Activated T-cell treated with anti-CD3 and anti-CD28 coated beads, Interleukin-2, amount 50 U/mL, for 72 hours (primary cell): ENCODE measurements at places on chromosomes 4 and X.
A peak's percentile ranks its signal among the peaks of the same experiment; 100 is the strongest.

DNA sequence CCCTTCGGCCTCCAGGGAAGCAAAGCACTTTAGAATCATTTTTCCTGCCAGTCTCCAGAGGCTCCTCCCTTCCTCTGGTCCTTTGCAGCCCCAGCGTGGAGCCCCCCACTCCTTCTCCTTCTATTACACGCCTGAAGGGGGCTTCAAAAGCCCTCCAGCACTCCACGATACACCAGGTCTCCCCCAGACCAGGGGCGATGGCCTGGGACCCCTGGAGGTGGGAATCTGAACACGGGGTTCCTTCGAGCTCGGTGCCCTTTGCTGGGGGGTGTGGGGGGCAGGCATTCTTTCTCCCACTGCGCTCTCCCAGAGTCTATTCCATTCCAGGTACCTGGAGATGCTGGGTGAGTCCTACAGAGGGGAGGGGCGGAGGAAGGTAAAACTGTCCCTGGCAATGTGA lies 97.6 kb downstream of the HMX1 start:
- no peak for DNase-seq

DNA sequence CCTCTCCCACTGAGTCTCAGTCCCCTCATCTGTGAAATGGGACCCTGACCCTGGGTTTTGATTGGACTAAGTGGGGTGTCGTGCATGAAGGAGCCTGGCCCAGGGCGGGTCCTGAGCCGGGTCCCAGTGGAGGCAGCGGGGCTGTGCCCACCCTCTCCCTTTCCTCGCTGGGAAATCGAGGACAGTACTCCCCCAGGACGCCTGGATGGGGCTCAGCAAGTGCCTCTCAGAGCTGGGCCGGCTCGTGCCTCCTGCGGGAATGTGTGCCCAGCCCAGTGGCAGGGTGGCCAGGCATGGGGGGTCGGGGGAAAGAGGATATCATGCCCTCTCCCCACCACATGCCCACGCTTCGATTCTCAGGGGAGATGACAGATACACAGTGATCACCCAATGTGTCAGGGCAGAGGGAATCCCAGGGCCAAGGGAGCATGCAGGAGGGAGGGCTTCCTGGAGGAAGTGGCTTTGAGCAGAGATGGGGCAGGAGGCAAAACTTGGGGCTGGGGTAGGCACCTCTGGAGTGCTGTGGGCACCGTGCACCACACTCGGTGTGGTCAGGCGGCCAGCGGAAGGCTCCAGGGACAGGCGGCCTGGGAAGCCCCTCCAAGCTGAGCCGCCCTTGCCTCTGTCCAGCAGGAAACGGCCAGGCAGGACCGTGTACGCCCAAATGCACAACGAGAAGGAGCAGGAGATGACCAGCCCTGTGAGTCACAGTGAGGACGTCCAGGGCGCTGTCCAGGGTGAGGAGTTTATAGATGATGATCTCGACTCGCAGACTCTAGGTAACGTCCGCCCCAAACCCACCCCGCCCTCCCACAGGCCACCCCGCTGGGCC lies 203.0 kb downstream of the AFAP1 start:
- DNase-seq, result no peak

- no peak for DNase-seq
Observed at GRCh38 chr4:73583666-73584065, 36.6 kb downstream of the RASSF6 start.

DNA sequence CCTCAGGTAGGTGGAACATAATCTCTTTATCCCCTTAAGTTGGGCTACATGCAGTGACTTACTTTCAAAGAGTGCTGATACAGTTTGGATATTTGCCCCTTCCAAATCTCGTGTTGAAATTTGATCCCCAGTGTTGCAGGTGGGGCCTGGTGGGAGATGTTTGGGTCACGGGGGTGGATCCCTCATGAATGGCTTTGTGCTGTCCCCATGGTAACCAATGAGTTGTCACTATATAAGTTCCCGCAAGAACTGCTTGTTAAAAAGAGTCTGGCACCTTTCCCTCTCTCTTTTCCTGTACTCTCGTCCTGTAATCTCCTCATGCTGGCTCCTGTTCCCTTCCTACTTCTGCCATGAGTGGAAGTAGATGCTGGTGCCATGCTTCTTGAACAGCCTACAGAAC lies 71.3 kb downstream of the GLRA3 start:
- no peak for DNase-seq

DNA sequence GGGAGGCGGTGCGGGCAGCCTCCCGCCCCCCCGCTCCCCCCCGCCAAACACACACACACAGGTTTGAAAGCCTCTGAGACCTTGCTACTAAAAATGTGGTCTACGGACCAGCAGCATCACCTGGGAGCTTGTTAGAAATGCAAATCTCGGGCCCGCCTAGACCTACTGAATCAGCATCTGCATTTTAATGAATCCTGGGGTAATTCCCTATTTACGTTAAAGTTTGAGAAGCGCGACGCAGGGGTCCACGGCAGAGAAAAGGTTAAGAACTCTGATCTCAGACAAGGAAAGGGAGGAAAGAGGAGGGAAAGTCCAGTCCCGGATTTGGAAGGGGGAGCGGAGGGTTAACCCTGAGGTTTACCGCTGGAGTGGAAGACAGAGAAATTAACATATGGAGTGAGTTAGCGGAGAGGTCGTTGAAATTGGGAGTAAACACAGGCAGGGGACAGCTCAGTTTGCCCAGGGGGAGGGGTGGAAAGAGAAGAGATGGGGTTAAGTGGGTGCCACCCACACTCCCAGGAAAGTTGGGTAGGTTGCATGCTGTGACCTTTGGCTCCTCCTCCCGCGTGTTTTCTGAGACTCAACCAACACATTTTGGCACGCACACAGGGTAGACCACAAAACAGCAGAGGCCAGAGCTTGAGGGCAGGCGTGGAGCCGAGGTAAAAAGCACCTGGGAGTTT lies 483.6 kb downstream of the BCOR start:
- DNase-seq, result peak; percentile 71

DNA sequence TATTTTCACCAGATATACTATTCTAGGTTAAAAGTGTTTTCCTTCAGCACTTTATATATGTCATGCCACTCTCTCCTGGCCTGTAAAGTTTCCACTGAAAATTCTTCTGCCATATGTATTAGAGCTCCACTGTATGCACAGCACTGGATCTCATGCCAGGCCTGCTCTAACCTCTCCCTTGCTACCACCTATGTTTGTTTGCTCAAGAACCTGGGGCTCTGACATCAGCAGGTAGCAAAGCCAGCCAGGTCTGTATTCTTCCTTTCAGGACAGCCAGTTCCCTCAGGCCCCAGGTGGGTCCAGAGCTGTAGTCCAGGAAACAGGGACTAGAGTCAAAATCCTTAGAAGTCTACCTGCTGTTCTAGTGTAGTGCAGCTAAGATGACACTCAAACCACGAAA lies 19.1 kb upstream of the MUC7 start:
- no peak for DNase-seq

DNA sequence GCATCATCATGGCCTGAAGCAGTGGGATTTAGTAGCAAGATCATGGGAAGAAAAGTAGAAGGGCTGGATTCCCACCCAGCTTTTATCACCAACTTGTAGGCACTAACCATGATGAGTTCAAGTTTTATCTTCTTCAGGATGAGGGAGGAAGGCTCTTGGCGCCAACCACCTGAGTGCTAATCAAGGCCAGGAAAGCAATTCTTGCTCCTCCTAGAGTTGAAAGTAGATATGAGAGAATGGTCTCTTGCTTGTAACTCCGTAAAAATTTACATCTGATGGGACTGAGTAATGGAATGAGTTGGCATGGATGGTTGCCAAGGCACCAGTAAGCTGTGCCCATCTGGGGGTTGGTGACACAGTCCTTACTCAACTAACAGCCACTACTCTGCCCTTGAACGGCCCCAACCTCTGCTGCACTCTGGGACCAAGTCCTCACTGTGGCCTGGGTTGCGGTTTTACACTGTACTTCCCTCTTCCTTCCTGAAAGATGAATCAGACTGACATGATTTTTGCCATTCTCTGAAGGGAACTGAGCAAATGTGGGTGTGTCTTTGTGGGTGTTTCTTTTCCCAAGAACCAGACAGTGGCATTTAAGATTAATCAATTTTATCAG lies 39.4 kb upstream of the NDP start:
- DNase-seq, result peak; percentile 63

GRCh38 chr4:144507311-144508101 lies 138.4 kb upstream of the HHIP start:
- DNase-seq, result no peak

DNA sequence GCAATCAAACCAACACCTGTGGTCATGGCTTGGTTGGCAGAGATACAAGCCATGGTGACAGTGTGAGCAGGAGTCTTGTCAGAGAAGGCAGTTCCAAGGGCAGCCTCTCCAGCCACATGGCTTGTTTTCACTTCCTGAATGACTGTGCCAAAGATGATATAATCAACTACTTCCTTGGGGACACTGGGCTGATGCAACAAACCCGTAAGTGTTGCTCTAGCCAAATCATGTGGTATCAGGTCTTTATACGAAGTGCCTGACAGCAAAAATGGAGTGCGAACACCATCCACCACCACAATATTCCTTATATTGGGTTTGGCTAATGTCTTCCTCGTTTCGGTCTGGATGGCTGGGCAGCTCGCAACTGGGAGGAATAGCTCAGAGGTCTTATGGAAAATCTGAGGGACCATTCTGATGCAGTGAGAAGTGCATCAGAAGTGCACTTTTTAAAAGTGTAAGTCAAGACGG lies 922.0 kb downstream of the NLGN4X start:
- no peak for DNase-seq

DNA sequence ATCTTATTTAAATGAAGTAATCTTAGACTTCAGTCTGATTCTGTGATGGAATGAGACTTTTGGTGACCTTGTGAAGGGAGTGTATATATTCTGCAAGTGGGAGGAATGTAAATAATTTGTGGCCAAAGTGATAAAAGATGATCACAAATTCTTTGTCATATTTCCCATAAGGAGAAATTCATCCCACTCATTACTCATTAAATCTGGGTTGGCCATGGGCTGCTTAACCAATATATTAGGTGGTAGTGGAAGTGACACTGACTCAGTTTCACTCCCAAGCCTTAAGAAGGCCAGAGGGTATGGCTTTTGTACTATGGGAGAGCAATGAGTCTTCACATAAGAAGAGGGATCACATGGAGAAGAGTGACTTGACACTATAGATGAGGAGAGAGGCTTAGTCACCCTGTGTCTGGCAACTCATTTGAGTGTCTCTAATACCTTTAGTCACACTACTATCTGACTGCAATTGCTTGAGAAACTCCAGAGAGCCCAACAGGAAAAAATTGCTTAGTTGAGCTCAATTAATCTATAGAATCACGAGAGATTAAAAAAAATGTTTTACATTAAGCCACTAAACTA lies 408.2 kb upstream of the PITX2 start:
- no peak for DNase-seq

DNA sequence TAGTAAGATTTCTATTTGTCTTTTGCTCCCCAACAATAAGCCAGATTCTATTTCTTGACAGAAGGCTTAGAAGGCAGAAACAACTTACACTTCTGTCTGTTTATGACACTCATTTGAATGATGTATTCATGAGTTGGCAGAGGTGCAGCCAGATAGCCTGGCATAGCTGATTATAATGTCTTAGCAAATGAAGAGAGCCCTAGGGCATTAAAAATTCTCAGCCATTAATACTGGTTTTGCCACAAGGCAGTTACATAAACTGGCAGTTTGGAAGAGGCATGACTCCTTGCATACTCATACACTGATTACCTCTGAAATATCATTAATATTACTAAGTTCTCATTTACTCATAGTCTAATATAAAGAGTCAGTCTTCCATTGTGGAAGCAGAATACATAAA lies 728.5 kb upstream of the NDST4 start:
- DNase-seq, result no peak

- DNase-seq, result no peak
Observed at GRCh38 chr4:7865533-7865932, 74.1 kb downstream of the AFAP1 start.

DNA sequence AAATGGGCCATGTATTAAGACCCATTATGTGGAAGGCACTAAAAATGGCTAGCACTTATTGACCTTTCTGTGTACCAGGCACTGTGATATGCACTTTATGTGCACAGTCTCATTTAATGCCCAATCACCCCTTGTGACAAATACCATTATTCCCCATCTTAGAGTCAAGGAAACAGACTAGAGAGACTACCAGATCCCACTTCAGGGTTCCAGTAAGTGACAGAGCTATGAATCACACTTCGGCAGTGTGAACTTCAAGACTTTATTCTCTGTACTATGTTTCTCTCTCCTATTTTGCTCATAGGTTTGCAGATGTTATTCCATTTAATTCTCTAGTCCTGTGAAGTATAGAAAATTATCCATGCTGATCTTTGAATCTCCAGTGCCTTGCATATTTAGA lies 107.0 kb downstream of the NFKB1 start:
- DNase-seq, result no peak

DNA sequence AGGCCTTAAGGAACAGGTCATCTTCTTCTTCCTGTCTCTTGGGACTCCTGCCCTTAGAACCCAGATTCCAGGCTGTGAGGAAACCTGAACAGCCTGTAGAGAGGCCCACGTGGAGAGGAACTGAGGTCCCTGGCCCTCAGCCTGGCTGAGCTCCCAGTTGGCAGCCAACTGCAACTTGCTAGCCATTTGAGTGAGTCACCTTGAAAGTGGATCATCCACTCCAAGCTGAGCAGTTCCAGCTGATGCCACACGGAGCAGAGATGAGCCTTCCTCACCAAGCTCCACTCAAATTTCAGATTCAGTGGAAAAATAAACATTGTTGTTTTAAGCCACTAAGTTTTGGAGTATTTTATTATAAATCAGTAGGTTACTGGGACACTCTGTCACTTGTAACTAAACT lies 392.5 kb downstream of the BCOR start:
- no peak for DNase-seq

DNA sequence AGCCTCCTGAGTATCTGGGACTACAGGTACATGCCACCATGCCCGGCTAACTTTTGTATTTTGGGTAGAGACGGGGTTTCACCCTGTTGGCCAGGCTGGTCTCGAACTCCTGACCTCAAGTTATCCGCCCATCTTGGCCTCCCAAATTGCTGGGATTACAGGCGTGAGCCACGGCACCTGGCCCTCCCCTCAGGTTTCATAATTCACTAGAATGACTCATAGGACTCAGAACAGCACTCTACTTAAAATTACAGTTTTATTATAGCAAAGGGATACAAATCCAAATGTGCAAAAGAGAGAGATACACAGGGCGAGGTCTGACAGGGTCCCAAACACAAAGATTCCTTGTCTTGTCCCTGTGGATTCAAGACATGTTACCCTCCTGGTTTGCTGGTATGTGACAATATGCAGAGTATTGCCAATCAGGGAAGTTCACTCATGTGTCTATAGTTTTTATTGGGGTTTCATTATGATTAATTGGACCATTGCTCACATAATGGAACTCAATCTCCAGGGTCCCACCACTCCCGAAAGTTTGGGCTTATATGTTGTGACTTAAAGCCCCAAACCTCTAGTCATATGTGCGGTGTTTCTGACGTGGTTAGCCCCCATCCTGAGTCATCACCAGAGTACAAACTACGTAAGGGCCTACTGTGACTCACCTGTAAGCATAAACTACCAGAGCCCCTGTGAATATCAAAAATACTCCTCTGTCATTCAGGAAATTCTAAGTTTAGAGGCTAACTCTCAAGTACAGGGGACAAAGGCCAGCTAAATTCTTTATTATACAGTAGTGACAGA lies 5.2 kb downstream of the YIPF6 start:
- DNase-seq, result peak; percentile 81

DNA sequence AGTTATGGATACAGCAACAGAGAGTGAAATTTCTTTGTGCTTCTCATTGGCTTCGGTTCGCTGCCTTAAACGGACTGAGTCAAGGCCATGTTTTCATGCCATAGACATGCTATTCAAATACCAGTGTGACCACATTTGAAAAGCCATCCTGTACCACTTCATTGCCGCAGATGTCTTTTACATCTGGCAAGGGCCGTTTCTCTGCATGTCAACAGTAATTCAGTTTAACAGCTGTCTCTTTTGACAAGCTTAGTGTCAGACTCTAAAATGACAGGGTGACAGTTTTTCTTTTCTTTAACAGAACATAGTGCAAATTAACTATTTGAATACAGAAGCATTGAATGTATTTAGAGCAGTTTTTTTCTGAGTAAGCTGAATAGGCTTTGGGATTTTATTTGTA lies 362.2 kb upstream of the POU3F4 start:
- DNase-seq, result no peak
